ENCODE measurements at places on chromosomes 12 and 14.
A peak's percentile ranks its signal among the peaks of the same experiment; 100 is the strongest.

DNA sequence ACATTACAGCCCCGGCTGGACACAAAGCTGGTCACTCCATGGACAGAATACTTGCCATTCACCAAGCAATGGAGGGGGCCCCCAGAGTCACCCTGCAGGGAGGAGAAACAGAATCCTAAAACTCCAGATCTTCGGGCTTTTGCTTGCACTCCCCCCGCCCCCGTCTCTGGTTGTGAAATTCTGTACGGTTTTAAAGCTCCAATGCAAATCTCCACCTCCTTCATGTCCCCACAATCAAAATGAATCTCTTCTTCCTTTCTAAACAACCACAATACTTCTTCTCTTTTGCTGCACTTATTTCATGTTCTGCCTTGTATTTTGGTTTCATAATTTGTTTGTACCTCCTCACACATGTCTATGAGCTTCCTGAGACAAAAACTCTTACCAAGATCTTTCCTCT is 5.8 kb upstream of the BIN2 start:
- no peak for DNase-seq

DNA sequence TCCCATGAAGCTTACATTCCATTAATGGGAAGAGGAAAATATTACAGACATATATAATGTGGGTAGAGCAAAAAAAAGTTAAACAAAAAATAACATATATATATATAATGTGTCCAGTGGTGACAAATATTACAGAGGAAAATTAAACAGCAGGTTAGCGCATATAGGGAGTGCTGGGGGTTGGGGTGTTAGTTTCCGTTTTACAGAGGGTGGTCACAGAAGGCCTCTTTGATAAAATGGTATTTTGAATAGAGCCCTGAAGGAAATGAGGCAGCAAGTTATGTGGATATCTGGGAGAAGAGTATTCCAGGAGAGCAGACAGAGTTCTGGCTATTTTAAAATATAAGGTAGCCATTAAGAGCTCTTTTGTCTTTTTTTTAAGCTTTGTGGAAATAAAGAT is 73.2 kb downstream of the DCAF5 start:
- DNase-seq = no peak

DNA sequence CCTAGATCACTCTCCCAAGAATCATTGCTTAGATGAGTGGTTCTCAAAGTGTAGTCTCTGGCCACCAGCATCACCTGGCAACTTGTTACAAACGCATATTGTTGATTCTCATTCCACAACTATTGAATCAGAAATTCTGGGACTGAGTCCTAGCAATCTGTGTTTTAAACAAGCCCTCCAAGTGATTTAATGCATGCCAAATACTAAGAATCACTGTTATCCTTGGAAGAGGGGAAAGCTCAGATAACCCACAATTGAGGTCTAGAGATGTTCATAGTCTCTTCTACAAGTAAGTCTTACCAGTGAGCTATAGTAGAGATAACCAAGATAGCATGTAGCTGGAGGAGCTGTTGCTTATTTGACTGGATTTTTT is 666.6 kb downstream of the DIO2 start:
- no peak for DNase-seq

GRCh38 chr12:47698055-47698454 is 7.8 kb downstream of the RPAP3 start:
- no peak for DNase-seq

- peak; percentile 71 for DNase-seq
Measured at GRCh38 chr14:105398044-105398725, at the start of gene TEX22. Gene TEX22 (plus strand): TSS chr14:105398538. CDS start chr14:105399341, 803 bp downstream.

DNA sequence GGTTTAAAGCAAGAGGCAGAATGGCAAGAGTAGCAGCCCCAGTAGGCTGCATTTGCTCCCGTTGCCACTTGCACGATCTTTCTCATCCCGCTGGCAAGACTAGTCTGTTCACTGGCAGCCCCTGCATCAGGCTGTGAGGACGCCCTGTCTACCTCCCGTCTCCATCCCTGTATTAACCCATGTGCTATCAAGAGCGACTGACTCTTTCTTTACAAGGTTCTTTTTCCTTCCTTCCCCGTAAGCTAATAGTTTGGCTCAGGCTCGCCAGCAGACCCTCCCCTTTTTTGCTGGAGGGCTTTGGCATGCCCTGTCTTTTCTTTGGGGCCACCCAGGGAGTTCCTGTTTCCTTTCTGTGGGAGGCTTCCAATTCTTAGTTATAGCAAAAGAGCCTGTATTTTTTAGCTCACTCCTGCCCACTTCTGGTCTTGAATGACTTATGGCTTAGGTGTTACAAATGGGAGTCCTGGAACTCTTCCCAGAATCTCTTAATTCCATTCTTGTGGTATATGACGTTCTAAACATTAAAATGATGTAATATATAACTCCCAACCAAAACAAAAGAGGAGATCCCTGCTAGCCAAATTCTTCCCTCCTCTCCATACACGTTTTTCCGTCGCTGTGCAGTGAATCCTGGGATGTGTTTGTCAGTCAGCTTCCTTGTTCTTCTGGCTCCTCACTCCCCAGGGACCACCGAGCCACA is 149.0 kb downstream of the PRKCH start:
- no peak for DNase-seq

DNA sequence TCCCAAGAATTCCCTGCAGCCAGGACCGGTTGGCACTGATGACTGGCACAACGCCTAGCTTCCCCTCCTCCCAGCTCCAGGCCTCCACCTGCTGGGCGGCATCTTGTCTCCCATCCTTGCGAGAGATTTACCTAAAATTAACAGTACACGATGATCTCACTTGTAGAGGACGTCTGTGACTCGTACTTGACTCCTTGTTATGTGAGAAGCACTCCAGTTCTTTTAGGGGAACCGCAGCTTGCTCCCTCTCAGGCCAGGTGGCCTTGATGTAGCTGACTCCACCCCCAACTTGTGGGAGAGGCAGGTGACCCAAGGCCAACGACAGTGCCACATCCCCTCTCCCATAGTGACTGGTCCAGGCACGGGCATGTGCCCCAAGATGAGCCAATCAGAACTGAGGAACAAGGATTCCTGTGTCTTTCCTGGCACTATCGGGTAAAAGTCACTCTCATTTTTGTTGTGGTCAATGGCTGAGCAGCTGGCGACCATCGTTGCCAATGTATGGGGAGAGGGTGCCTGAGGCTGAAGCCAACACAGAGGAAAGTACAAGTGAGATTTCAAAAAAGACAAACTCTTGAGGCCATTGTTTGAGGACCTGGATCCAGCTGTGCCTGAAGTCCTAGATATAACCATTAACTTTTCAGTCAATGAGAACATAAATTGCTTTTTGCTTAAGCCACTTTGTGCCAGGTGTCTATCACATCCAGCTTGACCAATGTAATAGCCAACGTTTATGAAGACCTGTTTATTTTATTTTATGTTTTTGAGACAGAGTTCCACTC is 208.7 kb downstream of the RBM19 start:
- DNase-seq = no peak

- DNase-seq = no peak
Measured at GRCh38 chr12:96167492-96167891, 26.7 kb upstream of the ELK3 start.

DNA sequence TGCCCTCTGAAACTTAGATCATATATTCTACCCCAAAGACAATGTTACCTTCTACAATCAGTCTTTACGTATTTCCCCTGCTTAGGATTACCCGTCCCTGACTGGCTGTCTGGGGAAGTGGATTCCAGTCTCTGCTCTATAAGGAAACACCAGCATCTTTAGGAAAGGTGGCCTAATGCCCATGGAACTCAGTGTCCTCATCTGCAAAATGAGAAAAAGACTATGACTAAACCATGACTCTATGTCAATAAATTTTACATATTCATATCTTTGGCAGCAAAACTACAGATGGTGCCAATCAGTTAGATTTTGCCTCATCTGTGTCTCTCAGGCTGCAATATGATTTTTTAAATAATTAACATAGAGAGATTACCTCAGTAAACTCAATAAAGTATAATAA is 133.8 kb downstream of the ITPR2 start:
- DNase-seq = no peak

- DNase-seq = no peak
Measured at GRCh38 chr12:1761857-1762256, 58.5 kb upstream of the LRTM2 start.

- DNase-seq = no peak
Measured at GRCh38 chr14:89990623-89991275, 35.0 kb downstream of the TDP1 start.

DNA sequence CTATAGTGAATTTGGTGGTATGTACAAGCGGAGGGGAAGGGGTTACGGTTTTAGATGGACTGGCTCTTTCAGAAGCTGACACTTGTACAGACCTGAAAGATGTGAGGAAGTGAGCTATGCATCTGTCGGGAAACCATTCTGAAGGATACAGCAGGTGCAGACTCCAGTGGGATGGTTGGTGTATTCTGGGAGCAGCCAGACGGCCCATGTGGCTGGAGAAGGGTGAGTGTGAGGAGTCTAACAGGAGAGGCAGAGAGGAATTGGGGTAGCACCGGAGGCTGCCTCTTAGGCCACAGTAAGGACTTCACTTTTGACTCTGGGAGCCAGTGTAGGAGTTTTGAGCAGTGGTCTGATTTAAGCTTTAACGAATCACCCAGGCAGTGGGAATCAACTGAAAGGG is 90.7 kb downstream of the APAF1 start:
- no peak for DNase-seq

DNA sequence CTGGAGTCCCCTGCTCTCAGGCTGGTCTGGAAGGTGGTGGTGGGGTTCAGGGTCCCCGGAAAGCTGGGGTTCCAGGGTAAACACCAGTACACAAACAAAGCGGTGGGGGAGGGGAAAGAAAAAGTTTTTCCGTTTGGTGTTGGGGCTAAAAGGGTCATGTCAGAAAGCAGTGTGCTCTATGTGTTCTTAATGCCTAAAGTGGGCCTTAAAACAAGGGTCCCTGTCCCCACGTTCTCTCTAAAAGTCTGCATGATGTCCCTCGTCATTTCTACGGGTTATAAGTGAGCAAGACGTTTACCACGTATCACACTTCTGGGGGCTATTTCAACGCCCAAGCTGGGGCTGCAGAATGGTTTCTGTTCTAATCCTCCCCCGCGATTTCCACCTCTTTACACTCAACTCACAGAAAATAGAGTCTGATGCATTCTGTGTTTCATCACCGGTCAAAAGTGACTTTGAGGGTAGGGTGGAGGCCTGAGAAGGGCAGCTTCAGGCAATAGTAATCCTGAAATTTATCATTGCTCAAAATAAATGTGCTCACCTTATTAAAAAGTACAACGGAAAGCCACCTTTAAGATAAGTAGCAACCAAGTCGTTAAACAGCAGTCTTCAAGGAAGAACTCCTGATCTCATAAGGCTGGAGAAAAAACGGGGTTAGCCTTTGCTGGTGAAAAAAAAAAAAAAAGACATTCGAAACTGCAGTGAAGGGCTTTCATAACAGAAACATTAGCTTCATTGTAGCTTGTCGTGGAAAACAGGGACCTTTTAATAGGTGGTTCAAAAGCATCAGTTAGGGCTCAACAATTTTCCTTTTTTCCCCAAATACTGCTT is 63.9 kb upstream of the PTGR2 start:
- no peak for DNase-seq

DNA sequence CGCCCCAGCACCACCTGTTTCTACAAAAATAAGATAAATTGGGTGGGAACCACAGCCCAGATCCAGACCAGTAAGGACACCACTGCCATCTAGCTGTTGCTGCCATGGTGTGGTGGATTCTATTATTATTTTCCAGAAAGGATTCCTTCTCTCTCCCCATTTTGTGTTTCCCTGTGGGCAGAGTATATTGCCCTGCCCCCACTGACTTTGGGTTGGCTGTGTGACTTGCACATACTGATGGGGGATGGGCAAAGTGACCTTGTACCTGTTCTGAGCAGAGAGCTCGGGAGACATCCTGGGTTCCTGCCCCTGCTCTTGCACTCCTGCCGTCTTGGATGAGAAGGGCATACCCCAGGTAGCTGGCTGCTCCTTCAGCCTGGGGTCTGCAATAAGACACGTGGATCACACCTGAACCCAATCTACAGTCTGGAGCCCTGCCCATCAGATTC is 24.3 kb downstream of the MOAP1 start:
- no peak for DNase-seq

DNA sequence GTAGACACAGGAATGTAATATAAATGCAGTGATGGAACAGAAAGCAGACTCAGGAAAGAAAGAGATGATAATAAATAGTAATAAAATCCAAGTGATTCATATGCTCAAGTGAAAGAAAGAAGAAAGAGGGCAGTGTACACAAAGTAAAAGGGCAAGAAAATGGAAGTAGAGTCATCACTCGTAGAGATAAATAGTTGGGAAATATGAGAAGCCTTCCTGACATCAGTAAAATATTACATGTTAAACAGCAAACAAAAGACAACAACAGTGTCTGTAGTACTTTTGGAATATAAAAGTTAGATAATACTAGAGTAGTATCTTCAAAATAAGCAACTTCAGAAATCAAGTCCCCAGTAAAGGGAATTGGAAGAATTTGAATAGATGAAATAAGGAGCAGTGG is 412.3 kb downstream of the RAD51B start:
- no peak for DNase-seq

GRCh38 chr12:51923506-51924365 is 16.4 kb downstream of the ACVRL1 start:
- peak; percentile 16 for DNase-seq

GRCh38 chr14:65703996-65704395 is 291.5 kb downstream of the FUT8 start:
- no peak for DNase-seq

- no peak for DNase-seq
Measured at GRCh38 chr14:94360945-94361565, 27.3 kb downstream of the SERPINA1 start.

DNA sequence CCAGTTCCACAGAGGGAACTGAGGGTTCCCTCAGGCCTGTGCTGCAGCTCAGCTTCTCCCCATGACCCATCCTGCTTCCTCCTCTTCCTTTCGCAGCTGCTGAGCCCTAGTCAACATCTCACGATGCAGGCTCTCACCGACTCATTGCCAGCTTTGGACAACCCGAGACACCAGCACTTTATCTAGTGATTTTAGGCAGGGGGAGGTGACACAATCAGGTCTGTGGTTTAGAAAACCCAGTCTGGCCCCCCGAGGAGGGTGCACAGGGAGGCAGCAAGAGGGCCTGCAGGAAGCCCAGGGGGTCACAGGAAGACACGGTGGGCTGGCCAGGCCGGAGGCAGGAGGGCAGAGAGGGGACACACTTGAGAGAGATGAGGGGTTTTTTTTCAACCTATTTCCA is 35.4 kb downstream of the DIO3 start:
- no peak for DNase-seq

DNA sequence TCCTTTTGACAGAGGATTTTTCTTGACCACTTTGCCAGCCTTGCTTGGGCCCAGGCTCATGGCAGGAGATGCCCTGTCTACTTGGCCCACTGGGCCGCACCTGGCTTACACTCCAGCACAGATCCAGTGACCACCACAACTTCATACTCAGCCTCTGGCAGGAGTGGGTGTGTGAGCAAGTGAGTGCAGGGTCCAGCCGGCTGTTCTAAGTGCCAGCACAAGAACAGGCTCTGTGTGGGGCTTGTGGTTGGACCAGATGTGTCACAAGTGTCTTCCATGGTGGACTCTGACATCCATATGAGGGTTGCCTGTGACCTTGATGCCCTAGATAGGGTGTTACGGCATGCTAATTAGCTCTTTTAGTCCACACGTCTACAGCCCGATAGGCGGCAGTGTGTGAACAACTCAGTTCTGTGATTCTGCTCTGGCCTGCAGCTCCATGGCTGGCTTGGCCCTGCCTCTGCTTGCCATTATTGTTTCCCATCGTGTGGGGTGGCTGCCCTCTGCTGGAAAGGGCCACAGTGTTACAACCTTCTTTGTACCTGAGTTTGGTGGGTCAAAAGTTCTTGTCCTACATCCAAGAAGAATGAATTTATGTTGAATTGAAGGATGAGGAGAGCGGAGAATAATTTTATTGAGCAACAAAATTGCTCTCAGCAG is 1089.1 kb downstream of the SLC6A15 start:
- DNase-seq = no peak
